GM12878 (cell line): ENCODE measurements at places on chromosomes 2 and 18. TPM values are rescaled to one million over a fixed set of nuclear protein-coding genes. Genes with fewer than 3 reads are reported as not detected.

The CERKL gene
- total RNA-seq: not detected in 2 replicates

The CCDC148 gene
- not detected in 2 replicates for total RNA-seq

The THSD7B gene
- total RNA-seq: 0.33 and 0.51 TPM in 2 replicates

The FEV gene
- total RNA-seq: not detected in 2 replicates

The FHOD3 gene
- 10.7 and 11.4 TPM in 2 replicates for total RNA-seq

The LYPD6B gene
- total RNA-seq: 1.9 and 3.3 TPM in 2 replicates

The GRHL1 gene
- 0.19 and 0.28 TPM in 2 replicates for total RNA-seq

The CFAP53 gene
- total RNA-seq: 0.26 TPM in 1 of 2 replicates, not detected in the other

The DSEL gene
- 0.03 TPM in 1 of 2 replicates, not detected in the other for total RNA-seq

The TEX44 gene
- total RNA-seq: not detected in 2 replicates

The XIRP2 gene
- not detected in 2 replicates for total RNA-seq

The LRRC30 gene
- not detected in 2 replicates for total RNA-seq

DNA sequence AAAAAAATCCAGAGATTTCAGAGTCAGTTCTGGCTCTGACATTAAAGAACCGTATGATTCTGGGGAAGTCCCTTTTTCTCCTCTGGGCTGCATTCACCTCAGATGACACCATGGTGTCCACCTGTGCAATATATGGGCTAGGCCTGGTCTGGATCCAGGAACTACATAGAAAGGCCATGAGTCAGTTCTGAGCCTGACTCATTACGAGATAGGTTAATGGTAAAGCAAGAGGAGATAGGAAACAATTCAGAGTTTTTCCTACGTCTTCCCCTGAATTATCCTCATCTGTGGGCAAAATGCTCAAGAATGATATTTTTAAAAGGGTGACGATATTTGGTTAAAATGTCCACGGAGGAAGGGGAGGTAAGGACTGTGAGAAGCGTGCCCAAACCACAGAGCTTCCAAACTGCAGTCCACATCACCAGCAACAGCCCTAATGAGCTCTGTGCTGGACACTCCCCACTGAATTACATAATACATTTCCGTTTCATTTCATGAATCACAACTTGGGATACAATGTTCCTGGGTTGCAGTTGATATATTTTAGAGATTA lies 180.1 kb upstream of the OSR1 start:
- DNase-seq: no peak

DNA sequence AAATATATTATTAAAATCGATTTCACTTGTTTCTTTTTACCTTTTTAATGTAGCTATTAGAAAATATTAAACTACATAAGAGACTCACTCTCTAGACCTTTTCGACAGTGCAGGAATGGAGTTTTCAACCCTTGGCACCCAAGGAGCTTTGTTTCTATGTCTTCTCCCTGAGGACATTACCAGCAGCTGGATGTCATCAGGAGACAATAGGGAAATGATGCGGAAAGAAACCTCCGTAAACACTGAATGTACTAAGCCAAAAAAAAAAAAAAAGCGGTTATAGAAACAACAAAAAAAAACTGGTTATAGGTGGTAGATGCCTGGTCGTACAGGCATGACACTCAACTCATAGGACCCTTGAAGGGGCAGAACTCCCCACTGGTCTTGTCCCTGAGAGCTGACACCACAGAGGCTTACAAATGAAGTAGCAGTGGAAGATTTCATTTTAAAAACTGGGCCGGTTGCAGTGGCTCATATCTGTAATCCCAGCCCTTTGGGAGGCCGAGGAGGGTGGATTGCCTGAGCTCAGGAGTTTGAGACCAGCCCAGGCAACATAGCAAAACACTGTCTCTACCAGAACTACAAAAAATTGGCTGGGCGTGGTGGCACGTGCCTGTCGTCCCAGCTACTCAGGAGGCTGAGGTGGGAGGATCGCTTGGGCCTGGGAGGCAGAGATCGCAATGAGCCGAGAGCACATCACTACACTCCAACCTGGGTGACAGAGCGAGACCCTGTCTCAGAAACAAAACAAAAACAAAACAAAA lies 23.8 kb downstream of the THAP4 start:
- DNase-seq: no peak

- DNase-seq: peak; percentile 16
These were observed 36.5 kb upstream of the GLS start for GRCh38 chr2:190843890-190844699.

DNA sequence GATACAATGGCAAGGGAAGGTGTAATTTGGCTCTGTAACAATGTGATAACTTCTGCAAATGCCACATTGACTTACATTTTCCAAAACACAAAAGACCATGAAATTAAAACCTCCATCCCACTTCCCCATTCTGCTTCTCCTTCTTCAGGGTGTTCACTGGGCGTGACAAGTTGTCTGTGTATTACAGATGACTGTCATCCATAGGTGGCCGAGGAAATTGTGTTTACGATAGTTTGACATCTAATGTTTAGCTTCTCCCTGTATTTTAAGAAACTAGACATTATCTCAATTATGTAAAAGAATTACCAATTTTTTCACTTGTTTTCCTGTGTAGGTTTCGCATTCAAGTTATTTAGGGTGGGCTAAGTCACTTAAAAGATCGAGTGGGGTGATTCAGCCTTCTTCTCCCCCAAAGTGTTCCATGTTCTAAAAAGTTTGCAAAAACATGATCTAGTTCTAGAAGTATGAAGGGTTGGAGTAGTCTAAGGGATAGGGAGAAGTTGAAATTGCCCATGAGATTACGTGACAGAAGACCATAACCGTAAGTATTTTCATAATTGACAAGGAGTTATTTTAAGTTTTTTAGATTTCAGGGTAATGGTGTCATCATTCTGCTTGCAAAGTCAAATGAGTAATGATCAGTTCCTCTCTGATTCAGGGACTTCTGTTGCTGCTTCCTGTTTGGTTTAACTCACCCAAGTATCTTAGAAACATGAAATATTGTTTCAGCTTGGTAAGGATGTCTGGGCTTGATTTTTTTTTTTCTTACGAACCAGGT lies 25.2 kb upstream of the CYTIP start:
- peak; percentile 95 for DNase-seq

- DNase-seq: no peak
These were observed 7.5 kb upstream of the SCLY start for GRCh38 chr2:238053191-238053776.

DNA sequence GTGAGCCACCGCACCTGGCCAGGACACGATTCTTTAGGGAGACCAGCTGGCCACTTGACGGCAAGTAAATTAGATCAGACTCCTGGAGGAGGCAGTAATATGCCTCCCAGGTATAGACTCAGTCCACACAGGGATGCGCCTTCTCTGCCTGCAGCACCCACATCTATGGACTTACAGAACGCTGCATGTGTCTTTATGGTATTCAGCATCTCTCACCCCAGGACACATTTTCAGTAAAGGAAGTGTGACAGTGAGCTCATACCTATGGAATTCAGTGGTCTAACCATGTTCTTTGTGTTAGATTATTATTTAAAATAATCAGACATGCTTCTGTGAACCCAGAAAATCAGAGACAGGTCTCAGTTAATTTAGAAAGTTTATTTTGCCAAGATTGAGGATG lies 5.9 kb upstream of the NARS1 start:
- DNase-seq: no peak

GRCh38 chr2:66748939-66749338 lies 314.0 kb downstream of the MEIS1 start:
- no peak for DNase-seq

- no peak for DNase-seq
These were observed 495.8 kb downstream of the NRXN1 start for GRCh38 chr2:50535971-50536759.

- DNase-seq: no peak
These were observed 8.9 kb upstream of the MROH2A start for GRCh38 chr2:233769260-233769659.

DNA sequence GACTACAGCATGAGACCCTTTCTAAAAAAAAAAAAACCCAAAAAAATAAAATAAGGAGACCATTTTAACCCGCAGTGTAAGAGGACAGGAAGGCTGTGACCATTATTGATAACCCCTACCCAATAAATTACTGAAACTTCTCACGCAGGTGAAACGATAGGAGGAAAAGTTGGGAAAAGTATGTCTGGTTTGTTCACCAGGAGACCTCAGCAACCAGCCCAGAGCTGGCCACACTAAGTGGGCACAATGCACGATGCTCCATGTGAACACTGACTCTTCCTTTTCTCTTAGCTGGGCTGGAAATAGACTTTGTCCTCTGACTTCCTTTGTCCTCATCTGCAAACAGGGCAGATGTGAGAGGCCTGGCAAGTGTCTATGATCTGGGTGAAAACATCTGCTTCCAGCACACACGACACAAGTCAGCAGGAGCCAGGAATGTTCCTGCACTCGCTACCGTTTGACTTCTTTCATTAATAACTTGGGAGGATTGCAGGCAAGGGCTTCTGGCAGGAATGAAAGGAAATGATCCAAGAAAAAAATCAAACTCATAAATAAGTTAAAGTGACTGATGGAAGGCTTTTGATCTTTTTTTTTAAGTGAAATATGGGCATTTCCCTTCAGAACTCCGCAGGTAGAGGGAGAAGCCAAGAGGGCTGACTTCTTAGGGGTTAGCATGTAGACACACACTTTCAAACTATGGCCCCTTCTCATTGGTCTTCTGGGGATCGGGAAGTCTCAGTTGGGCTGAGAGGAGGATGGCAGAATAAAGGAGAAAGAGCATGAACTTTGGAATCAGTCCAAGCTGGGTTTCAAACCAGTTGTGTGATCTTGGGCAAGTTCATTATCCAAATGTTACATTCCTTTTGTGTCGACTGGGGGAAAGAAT lies 137.4 kb upstream of the MYCN start:
- no peak for DNase-seq

- DNase-seq: no peak
These were observed 63.2 kb downstream of the LYPD6 start for GRCh38 chr2:149393614-149394013.

DNA sequence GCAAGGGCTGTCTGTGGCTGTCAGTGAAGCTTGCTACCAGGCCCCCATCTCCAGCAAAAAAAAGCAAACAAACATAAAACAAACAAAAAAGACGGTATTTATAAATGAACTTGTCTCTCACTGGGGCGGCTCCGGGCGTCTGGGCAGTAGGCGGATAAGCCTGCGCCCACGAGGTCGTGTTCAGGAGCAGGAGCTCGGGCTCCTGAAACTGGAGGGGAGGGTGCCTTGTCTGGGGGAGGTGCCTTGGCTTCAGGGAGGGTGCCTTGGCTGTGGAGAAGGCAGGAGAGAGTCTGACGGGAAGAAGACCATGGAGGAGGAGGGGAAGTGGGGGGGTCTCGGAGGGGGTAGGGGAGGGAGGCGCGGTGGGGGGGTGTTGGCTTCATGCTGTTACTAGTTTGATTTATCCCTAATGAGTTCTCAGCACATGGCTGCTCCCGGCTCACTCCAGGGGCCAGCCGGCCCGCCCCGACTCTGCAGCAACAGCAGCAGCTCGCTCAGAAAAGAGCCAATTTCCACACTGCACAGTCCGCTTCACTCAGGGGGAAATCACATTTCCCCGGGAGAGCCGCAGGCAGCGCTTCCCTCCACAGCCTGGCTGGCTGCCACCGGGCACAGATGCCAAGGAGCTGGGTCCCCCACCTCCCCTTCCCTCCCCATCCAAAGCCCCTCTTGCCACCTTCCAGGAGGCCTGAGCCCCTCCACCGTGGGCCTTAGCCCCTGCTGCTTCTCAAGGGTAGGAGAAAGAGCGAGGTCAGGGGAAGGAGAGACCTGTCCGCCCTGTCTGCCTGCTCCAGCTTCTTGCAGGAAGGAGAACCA lies 38.7 kb downstream of the PSD4 start:
- DNase-seq: no peak

- DNase-seq: no peak
These were observed 41.6 kb upstream of the OTOF start for GRCh38 chr2:26519396-26520147.

GRCh38 chr2:62475172-62476011 lies 30.6 kb downstream of the TMEM17 start:
- no peak for DNase-seq

DNA sequence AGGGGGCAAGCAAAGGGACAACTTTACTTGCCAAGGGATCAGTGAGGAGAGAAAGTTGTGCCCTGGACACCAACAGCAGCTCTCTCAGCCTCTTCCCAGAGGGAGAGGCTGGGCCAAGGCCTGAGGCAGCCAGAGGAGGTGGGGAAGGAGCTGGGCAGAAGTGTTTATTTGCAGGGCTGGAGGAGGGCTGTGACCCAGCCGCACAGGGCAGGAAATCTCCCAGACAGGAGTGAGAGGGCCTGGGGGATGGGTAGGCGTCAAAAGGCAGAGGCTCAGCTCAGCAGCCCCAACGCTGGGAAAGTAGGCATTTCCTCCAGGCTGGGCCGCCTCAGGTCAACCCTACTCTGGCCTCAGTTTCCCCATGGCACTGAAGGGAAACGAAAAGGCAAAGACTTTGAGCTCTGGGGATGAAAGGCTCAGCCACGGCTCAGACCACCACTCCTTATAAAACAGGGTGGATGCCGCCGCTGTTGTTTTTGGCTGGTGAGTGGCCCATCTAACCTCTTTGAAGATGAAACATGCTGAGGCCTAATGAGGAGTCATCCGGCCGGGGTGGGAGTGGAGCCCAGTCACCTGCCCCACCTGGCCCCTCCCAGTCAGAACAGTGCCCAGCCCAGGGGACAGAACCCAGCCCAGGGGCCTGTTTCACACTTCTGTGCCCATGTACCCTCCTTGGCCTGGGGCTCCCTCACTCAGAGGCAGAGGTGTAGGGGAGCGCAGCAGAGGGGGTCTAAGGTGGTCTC lies 21.9 kb upstream of the SEMA4C start:
- no peak for DNase-seq

- DNase-seq: no peak
These were observed 28.0 kb downstream of the PLB1 start for GRCh38 chr2:28523902-28524301.

- no peak for DNase-seq
These were observed 47.8 kb upstream of the CHRNA1 start for GRCh38 chr2:174812037-174812436.

GRCh38 chr2:86011449-86011941 lies 94.2 kb downstream of the POLR1A start:
- no peak for DNase-seq

GRCh38 chr2:231926180-231926741 lies at the start of gene NPPC:
Gene NPPC (minus strand): TSS chr2:231926396. CDS start chr2:231926249, 147 bp downstream.
- DNase-seq: no peak

DNA sequence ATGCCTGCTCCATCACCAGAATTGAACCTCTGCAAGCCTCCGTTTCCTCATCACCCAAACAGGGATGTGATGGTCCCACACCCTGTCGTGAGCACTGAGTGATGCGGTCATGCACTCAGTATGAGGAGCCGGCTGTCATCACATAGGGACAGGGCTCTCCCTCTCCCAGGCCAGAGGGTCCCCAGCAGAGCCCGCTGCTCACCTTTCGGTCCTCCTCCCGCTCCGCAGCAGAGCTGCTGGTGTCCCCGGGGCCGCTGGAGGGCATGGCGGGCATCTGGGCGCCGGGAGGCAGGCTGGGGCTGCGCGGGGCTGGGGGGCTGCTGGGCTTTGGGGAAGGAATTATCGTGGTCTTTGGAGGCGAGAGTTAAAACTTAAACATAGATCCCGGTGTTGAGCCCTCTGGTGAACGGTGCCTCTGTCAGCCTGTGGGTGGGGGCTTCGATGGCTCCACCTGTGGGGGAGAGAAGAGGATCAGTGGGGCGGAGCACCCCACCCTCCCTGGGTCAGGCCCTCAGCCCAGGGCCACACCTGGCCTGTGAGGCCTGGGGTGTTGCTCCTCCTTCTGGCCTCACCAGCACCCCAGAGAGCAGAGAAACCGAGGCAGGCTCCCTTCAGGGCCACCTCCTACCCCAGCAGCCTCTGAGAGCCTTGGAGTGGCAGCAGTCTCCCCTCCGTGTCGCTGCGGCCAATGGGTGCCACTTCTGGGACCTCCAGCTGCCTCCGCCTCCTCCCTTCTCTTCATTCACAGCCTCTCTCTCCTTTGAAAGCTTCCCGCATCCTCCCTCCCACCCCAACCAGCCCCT lies 27.8 kb downstream of the DNMT3A start:
- no peak for DNase-seq

- DNase-seq: no peak
These were observed at the start of gene DNMT3A for GRCh38 chr2:25341753-25342371. Gene DNMT3A (minus strand): TSS chr2:25341925. CDS start chr2:25313984, 27,941 bp downstream.

GRCh38 chr18:35753306-35753910 lies 171.9 kb downstream of the GALNT1 start:
- no peak for DNase-seq
